ENCODE measurements at places on chromosomes 11 and 22.

DNA sequence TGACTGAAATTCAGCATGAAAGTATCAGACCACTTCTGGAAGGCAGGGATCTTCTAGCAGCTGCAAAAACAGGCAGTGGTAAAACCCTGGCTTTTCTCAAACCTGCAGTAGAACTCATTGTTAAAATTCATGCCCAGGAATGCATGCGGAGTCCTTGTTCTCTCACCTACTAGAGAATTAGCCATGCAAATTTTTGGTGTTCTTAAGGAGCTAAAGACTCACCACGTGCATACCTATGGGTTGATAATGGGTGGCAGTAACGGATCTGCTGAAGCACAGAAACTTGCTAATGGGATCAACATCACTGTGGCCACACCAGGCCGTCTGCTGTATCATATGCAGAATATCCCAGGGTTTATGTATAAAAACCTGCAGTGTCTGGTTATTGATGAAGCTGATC lies 19.1 kb downstream of the ZBTB44 start:
- DNase-seq, result no peak

DNA sequence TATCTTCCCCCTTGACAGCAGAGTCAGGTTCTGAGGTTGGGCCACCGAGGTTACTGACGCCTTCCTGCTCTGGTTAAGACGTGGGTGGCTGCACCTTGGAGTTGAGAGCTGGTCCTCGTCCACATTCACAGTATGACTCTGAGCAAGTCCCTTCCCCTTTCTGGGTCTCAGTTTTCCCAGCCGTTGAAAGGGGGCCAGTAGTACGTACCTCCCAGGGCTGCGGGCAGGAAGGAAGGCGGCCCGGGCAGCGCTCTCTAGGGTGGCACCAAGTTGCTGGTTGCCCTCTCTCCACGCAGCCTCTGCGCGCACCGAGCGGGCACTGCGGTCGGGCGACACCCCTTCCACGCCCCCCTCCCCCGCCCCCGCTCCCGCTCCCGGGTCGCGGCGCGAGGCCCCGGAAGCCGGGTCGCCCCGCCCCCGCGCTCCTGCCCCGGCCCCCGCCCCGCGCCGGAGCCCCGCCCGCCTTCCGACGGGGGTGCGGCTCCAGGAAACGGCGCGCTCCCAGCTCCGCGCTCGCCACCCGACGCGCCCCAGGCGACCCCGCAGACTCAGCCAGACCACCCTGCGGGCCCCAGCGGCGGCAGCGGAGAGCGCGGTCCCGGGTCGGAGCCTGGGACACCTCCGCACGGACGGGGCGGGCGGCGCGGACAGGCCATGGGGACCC lies at the start of gene EHBP1L1:
EHBP1L1 (plus strand) TSS at position 486 of the 664 bp plus-strand sequence. CDS start 250 bp downstream, outside the sequence.
- peak; percentile 89 for DNase-seq

GRCh38 chr11:95341221-95341620 lies 110.2 kb upstream of the SESN3 start:
- no peak for DNase-seq

DNA sequence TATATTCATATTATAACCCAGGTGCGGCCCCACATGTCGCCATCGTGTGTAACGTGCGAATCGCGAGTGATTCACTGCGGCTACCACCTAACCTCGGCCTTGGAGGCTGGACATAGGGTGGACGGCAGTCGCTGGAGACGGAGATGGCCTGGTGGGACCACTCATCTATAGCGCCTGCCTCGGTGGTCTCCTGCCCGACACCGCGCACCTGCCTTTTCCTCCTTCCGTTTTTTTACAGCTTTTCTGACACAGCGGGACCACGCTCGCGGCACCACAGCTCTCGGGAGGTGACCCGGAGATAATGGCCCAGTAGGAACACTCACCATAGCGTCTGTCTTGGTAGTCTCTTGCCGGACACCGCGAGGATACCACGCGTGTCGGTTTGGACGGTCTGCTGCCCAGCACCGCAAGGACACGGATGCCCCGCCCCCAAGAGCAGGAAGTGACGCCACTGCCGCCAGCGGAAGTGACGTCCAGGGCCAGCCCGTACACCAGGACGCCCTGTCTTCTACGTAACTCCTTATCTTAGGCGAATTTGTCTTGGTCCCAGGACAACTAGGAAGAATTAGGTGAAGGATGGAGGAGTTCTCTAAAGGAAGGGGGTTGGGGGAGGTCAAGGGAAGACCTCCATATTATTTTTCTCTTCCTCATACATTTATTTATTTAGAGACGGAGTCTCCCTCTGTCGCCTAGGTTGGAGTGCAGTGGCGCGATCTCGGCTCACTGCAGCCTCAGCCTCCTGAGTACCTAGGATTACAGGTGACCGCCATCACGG lies 6.4 kb downstream of the SNU13 start:
- DNase-seq, result peak; percentile 88

DNA sequence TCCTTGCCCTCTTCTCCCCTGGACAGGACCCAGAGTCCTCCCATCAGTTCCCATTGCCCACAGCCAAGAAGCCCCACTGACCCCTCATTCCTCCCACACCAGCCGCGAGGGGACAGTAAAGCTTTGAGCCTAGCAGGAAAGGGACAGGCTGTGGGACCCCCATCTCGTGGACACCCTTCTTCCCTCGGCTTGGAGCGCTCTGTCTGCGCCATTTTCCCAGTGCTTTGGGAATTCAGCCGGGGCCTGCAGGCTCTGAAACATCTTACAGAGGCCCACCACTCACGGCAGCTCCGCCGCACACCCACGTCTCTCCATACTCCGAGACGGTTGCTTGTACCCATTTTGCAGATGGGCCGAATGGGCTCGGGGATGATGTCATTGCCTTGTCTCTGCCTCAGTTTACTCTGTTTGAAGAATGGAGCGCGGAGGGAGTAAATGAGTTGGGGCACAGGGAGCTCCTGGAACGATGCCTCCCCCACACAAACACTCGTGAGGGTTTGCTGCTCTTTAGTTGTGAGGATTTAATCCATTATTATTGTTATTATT lies 447.7 kb downstream of the TBC1D22A start:
- no peak for DNase-seq

DNA sequence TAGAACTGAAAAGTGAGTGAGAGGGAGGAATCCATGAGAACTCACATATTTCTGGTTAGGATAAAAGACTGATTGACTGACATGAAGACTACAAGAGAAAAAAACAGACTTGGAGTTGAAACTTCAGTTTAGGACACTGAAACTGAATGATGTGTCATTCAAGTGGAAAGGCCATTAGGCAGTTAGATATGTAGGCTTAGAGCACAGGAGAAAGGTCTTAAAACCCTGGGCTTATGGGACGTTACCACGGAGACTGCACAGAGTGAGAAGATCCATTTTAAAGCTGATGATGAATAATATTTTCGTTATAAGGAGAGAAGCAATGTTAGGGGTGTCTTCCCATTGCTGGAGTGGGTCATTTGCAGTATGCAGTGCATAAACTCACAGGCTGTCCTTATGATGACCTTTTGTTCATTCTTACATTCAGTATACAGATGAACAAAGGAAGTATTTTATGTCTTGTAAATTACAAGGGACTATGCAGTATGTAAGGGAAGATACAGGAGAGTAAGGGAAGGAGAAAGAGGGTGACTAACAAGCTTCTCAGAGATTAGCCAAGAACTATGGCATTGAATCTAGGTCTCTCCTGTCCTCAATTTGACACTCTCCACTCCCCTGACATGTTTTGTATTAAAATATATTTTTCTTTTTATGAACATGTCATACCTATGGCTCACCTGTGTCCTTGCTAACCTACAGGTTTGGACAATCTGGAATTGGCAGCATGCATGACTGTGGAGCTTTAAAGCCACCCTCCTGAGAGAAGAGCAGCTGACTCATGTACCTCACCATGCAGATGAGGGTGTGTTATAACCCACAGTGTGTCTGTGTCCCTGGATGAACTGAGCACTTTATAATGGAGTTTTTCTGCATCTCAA lies 63.7 kb downstream of the MAML2 start:
- no peak for DNase-seq

- DNase-seq, result no peak
Measured at GRCh38 chr11:132595246-132595645, 937.1 kb downstream of the OPCML start.

DNA sequence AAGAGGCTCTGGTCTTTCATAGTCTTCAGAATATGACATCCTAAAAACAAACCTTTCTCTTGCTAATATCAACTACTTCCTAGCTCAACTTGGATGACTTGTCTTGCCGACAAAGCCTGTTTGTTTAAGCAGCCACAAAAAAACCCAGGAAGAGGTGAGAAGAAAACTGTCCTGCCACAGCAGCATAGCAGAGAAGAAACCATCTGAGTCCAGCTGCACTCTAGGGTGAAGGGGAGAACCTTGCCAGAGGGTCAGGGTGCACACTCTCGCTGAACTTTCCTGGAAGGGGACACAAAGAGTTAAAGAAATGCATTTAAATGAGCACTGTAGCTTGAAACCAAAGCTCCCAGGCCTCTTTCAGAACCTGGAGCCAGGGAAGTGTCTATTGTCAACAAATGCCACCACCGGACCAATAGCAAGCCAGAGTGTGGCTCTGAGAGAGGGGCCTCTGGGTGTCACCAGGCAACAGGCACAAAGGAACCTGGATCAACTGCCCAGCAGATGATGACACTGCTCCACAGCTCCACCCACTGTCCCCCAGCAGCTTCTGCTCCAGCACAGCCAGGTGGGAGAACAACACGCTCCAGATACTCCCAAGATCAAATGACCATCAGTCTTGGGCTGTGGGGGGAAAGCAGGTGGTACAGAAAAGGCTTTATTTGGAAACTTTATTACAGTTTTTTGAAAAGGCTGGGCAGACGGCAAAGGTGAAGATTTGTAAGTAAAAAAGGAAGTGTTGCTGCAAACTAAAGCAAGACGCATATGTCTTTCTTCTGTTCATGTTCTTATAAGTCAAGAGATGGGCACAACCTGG lies 105.7 kb downstream of the RASSF10 start:
- DNase-seq, result no peak

- DNase-seq, result no peak
Measured at GRCh38 chr11:5071799-5072198, 2.4 kb downstream of the OR52E1 start.

- DNase-seq, result no peak
Measured at GRCh38 chr11:34865261-34865660, 50.9 kb downstream of the APIP start.
